ENCODE measurements at places on chromosomes 11 and 22. TPM values are rescaled to one million over a fixed set of nuclear protein-coding genes. Genes with fewer than 3 reads are reported as not detected.

The KRTAP5-10 gene
- total RNA-seq = not detected

The LRRN4CL gene
- 0.17 TPM for total RNA-seq

GRCh38 chr11:117170210-117170609 is 8.3 kb upstream of the SIDT2 start:
- DNase-seq = no peak

- no peak for DNase-seq
Observed at GRCh38 chr11:131136486-131136885, 220.2 kb upstream of the SNX19 start.

Measured in renal cortical epithelial cell (primary cell).